ENCODE measurements at places on chromosomes 2 and 18.

DNA sequence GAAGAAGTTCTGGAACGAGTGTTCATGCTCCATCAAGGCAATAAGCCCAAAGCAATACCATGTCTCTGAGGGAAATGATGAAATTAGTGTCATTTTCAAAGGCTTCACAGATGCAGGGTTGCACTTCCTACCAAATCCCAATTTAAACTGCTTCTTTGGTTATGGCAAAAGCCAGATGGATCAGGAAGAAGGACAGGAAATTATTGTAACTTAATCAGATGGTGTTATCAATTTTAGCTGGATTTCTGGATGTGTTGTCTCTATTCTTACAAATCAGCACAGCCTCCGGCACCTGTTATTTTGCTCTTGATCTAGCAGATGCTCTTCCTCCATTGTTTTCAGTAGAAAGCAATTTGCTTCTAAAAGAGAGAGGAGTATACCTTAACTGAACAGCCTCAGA lies 693.4 kb downstream of the SOCS6 start:
- no peak for DNase-seq

DNA sequence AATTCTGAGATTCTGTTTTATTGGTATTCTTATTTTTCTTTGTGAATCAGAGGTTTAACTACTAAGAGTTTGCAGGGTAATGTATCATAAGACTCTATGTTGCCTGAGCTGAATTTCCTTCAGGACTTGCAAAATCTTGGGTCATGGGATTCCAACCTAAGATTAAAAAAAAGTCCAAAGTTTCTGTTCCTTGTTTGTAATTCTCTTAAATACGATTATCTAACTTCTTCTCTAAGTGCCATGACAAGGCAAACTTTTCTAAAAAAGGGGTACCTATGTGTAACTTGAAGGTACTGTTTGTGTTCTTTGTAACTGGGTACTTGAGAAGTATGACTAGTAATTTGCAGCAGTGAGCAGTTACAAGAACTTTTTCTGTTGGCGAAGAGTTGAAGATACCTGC lies 181.3 kb upstream of the ZEB2 start:
- DNase-seq, result no peak

- peak; percentile 46 for DNase-seq
Measured at GRCh38 chr2:88880441-88880953, 189.0 kb downstream of the RPIA start.

- no peak for DNase-seq
Measured at GRCh38 chr2:240646900-240647502, 21.7 kb downstream of the GPR35 start.

GRCh38 chr2:86482034-86482433 lies 40.9 kb downstream of the KDM3A start:
- no peak for DNase-seq
